ENCODE measurements at places on chromosomes 12 and 14.
A peak's percentile ranks its signal among the peaks of the same experiment; 100 is the strongest.

GRCh38 chr14:100546051-100546443, 41.2 kb downstream of the BEGAIN start:
- no peak overlapping the region for H3K27ac ChIP-seq
- H3K27me3 ChIP-seq = peaks cover 36% of the 10 kb centered on the region
- H3K36me3 ChIP-seq = no peaks in the 10 kb centered on the region
- no peak overlapping the region for H3K4me3 ChIP-seq
- DNase-seq = no peak

GRCh38 chr12:21879312-21879711, 61.9 kb downstream of the ABCC9 start:
- no peak overlapping the region for H3K27ac ChIP-seq
- H3K27me3 ChIP-seq = no peaks in the 10 kb centered on the region
- H3K36me3 ChIP-seq = no peaks in the 10 kb centered on the region
- H3K4me1 ChIP-seq = no peaks in the 10 kb centered on the region

- no peaks in the 10 kb centered on the region for H3K27me3 ChIP-seq
- H3K36me3 ChIP-seq = no peaks in the 10 kb centered on the region
- H3K4me3 ChIP-seq = no peak overlapping the region
- H3K27ac ChIP-seq = no peak overlapping the region
- peaks cover 2% of the 10 kb centered on the region for H3K4me1 ChIP-seq
These were observed 247.6 kb downstream of the IPO8 start for GRCh38 chr12:30448038-30448437.

DNA sequence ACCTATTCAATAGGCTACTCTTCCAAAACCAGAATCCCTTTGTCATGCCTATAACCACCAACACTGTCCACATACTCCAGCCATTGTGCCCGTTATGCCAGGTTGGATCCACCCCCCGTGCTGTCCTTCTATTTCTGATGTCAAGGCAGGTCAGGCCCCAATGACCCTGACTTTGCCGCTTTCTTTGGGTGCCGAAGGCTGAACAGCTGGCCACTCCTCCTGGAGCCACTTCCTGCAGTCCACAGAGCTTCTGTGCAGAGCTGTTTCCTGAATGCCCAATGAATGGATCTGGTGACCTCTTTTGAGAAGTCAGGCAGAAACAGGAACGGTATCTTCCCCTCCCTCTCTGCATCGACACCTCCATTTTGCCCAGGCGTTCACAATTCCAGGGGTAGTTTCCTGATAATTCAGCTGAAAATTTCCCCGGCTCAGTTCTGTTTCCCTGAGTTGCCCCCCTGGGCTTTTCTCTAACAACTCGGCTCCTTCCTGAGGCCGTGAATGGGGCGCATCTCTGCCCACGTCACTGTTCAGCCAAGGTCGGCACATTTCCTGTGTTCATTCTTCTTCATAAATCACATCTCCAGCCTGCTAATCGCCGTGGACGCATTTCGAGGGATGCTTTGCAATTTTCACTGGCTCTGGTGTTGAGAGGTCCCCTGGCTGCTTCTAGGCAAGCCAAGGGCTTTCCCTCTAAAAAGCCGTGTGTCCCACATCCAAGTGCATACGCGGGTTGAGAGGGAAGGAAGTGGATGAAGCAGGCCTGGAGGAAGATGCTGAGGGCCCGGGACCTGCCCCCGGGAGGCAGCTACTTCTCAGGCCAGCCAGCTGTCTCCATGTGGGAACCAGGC, 86.5 kb downstream of the PAPOLA start:
- H3K4me3 ChIP-seq = no peak overlapping the region
- H3K27ac ChIP-seq = no peak overlapping the region
- DNase-seq = no peak
- peaks cover 77% of the 10 kb centered on the region for H3K27me3 ChIP-seq
- no peaks in the 10 kb centered on the region for H3K36me3 ChIP-seq

- no peak overlapping the region for H3K4me3 ChIP-seq
- no peaks in the 10 kb centered on the region for H3K36me3 ChIP-seq
- no peak overlapping the region for H3K27ac ChIP-seq
These were observed 284.5 kb upstream of the E2F7 start for GRCh38 chr12:77349689-77350370.

DNA sequence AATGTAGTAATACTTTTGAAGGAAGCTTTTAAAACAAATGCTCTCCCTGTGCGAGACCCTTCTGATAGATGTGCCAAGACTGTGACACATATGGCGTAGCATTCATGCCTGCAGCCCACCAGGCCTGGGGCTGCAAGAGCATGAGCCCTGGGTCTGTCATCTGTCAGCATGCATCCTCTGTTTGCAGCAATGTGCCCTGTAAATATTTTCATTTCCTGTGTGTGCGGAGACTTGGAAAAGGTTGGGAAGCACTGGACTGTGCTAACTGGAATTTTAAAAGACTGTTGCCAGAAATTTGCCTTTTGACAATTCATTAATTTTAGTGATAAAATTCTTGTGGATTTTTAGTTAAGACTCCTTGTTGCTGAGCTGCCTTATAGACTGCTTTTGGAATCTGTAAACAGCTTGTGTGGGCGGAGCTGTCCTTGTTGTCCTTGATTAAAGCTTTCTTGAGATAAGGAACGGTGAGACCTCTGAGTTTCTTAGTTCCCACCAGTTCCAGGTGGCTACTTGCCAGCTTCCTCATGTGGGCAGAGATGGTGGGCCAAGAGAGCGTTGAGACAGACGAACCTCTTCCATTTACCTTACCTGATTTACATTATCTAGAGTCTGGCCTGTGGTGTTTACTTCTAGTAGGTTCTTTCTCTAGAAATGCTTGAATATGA, 23.4 kb downstream of the MARK3 start:
- no peak overlapping the region for H3K27ac ChIP-seq
- peaks cover 49% of the 10 kb centered on the region for H3K36me3 ChIP-seq
- peak; percentile 26 for DNase-seq

- no peak overlapping the region for H3K4me3 ChIP-seq
- no peak for DNase-seq
- H3K27ac ChIP-seq = no peak overlapping the region
These were observed 163.9 kb upstream of the VASH1 start for GRCh38 chr14:76597387-76597786.

GRCh38 chr12:67655829-67656228, 7.3 kb downstream of the DYRK2 start:
- H3K36me3 ChIP-seq = peaks cover 20% of the 10 kb centered on the region
- no peak for DNase-seq
- H3K27me3 ChIP-seq = no peaks in the 10 kb centered on the region
- no peak overlapping the region for H3K4me3 ChIP-seq
- H3K4me1 ChIP-seq = peaks cover 3% of the 10 kb centered on the region
- no peak overlapping the region for H3K27ac ChIP-seq

DNA sequence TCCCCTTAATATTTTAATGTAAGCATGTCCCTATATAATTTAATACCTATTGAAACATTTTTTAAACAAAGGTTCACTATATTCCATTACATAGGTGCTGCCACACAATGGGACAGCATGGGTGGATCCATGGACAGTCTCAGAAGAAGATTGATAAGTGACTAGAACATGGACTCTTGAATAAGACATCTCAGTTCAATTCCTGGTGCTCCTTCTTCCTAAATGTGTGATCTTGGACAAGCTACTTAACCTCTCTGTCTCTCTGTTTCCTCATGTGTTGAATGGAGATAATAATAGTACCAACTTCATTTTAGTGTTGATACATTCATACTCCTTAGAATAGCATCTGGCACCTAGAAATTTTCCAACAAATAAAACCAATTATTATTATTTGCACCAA, 1.1 kb upstream of the ART4 start:
- no peaks in the 10 kb centered on the region for H3K27me3 ChIP-seq
- H3K4me1 ChIP-seq = peaks cover 2% of the 10 kb centered on the region
- no peaks in the 10 kb centered on the region for H3K36me3 ChIP-seq

DNA sequence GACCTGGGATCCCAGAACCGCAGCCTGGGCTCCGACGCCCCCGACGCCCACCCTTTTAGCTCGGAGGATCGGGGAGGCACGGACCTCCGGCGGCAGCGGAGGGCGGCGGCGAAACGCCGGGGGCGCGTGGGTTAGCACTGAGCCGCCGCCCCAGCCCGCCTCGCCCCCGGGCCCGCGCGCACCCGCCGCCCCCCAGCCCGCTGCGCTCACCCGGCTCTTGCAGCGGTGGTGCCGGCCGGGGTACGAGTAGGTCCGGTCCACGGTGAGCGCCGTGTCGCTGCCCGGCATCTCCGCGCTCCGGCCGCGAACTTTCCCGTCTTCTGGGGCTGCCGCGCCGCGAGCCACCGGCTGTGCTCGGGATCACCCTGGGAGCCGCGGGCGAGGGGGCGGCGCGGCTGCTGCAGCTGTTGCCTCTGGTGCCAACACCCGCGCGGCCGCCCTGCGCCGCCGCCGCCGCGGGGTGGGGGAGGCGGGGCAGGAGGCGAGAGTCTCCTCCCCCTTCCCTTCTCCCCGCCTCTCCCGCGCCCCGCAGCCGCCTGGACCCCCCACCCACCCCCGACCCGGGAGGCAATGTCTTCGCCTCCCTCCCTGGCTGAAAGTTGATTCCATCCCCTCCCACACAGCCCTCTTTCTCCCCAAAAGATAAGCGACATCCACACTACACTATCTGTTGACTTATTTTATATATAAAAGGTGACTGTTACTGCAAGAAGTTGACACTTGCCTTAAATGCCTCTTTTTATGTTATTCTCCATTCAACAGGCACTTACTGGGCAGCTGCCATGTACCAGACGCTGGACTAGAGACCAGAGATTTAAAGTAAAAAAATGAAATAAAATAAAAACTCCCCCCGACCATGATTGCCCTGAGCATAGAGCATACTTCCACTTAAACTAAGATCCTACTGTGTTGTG, at the start of gene TMCC3:
Gene TMCC3 (minus strand): TSS at position 415 of the 914 bp plus-strand sequence. CDS start 127 bp downstream, at position 288.
- peaks cover 8% of the 10 kb centered on the region for H3K4me1 ChIP-seq
- H3K27ac ChIP-seq = peak within 1 kb of the TSS; percentile 33
- no peaks in the 10 kb centered on the region for H3K36me3 ChIP-seq
- H3K4me3 ChIP-seq = peak within 1 kb of the TSS; percentile 83
- no peaks in the 10 kb centered on the region for H3K27me3 ChIP-seq

GRCh38 chr14:58739674-58740073, 101.9 kb downstream of the DACT1 start:
- H3K27ac ChIP-seq = no peak overlapping the region
- peaks cover 1% of the 10 kb centered on the region for H3K4me1 ChIP-seq
- no peaks in the 10 kb centered on the region for H3K27me3 ChIP-seq
- H3K36me3 ChIP-seq = no peaks in the 10 kb centered on the region

DNA sequence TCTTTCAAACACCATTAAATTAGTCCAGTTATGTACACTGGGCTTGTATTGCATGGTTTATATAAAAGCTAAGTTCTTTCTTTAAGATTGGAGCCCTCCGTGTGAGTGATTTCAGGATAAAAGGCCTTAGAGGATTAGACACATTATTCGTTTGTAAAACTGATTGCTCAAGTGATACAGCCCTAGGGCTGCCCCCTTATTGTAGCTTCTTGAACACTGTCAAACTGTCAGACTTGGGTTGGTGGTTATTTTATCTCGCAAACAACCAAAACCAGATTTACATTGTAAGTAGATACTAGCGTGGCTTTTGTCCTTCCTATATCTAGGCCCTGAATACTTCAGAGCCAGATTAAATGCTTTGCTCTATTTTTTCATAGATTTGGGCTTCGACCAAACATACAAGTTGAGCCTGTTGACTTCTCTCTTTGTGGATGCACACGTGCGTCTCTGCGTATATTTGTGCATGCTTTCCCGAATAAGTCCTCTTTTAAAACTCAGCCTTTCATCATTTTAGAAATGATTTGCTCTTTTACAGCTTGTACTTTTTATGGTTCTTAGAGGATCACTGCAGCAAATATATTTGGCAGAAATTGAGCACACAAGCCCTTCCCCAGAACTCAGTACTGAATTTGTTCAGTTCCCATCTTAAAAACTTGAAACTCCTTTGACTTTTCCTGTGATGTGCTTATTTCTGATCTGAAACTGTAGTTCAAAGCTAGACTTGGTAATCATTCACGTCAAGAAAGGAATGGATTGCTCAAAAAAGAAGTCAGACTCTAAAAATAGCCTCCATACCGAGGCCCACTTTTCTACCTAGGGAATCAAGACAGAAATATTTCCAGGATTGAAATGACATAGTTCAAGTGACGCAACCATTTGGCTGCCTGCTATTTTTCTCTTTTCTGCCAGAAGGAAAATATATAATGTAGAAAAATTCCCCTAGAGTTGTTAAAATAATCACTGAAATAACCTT, 129.5 kb downstream of the ETV6 start:
- H3K27me3 ChIP-seq = no peaks in the 10 kb centered on the region
- H3K36me3 ChIP-seq = peaks cover 10% of the 10 kb centered on the region
- peak overlapping the region; percentile 21 for H3K27ac ChIP-seq
- peaks cover 10% of the 10 kb centered on the region for H3K4me1 ChIP-seq
- H3K4me3 ChIP-seq = peak overlapping the region; percentile 37

Data from mesenchymal stem cell (in vitro differentiated cells and primary cell).